NAMALWA (cell line): ENCODE measurements at places on chromosomes 1 and 21.

GRCh38 chr1:1206376-1206965 lies at the start of gene TNFRSF18:
TNFRSF18 (minus strand) TSS chr1:1206592; CDS start chr1:1206571, 21 bp downstream.
- DNase-seq, result no peak

DNA sequence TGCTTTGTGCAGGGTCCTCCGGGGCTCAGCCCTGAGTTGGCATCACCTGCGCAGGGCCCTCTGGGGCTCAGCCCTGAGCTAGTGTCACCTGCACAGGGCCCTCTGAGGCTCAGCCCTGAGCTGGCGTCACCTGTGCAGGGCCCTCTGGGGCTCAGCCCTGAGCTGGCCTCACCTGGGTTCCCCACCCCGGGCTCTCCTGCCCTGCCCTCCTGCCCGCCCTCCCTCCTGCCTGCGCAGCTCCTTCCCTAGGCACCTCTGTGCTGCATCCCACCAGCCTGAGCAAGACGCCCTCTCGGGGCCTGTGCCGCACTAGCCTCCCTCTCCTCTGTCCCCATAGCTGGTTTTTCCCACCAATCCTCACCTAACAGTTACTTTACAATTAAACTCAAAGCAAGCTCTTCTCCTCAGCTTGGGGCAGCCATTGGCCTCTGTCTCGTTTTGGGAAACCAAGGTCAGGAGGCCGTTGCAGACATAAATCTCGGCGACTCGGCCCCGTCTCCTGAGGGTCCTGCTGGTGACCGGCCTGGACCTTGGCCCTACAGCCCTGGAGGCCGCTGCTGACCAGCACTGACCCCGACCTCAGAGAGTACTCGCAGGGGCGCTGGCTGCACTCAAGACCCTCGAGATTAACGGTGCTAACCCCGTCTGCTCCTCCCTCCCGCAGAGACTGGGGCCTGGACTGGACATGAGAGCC lies 22.7 kb downstream of the COL6A1 start:
- DNase-seq, result no peak

DNA sequence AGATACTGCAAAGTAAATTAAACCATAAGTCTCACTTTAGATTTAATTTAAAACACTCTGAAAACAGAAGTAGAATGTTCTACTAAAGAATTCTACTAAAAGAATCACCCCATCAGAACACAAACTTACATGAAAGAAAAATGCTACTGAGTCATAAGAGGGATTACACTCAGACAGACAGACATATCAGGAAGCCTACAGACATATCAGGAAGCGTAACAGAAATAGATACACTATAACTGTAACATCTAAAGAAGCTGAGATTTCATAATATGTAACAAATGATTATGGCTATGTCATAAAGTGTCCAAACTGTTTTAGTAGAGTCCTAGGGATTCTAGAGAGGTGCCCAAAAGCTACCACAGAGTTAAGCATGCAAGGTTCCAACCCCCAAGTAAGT lies 23.9 kb downstream of the FOXJ3 start:
- no peak for DNase-seq

- DNase-seq, result no peak
Observed at GRCh38 chr1:205494115-205494514, 10.4 kb upstream of the CDK18 start.
